ENCODE measurements at places on chromosomes 4 and X.
A peak's percentile ranks its signal among the peaks of the same experiment; 100 is the strongest.

DNA sequence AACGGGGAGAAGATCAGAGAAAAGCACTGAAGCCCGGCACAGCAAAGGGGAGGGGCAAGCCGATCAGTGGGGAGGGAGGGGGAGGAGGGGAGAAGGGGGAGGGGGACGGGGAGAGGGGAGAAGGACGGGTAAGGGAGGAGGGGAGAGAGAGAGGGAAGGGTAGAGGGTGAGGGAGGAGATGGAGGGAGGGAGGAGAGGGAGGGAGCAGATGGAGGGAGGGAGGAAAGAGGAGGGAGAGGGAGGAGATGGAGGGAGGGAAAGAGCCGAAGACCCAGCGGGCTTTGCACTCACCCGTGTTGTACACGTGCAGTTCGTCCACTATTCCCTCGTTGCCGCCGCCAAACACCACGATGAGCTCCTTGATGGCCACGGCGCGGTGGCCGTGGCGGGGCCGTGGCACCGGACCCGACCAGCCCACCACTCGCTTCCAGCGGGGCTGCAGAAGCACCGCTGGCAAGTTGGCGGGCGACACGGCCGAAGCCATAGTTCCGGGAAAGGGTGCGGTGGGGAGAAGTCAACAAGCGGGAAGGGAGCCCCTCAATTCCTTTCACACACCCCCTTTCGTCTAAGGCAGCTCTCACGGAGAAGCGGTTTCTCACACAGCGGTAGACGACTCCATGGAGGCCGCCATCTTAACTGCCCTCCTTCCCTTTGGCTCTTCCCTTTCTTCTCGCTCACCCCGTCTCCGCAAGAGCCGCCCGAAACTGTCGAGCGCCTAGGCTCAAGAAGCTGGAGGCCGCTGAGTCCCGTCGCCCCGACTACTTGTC, 1.1 kb downstream of the HCFC1 start:
- no peak for DNase-seq

DNA sequence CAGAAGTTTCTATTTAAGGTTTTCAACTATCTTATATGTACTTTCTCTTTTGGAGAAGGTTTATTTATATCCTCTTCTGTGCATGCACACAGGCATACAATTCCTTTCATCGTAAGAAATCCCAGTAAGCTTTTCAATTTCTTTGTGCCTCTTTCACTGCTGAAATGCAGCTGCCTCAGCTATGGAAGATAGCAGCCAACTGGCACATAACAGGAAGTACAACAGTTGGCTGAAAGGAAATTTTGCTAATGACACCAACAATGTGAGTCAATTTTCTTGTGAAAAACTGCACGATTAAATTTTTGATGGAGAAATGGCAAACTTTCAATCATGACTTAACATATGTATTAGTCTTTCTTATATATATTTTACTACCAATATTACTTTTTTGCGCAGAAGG, 74.5 kb upstream of the PAQR3 start:
- no peak for DNase-seq

- no peak for DNase-seq
Measured at GRCh38 chrX:133983974-133984845, 1.2 kb downstream of the GPC3 start.

DNA sequence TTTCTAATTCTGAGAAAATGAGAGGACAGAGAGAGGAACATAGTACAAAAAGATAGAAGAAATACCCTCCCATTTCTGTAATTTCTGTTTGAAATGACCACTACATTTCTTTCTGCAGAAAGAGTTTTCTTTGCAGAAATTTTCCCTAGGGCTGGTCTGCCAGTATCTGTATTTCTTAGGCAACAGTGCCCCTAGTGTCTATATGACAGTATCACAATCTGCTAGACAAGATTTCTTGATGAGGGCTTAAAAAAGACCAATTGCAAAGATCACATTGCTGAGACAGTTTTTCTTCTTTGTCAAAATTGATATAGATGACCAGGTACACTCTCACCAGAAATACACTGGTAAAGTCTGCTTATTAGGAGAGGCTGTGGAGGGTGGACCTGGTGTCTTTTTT, 81.0 kb upstream of the ZDHHC15 start:
- no peak for DNase-seq

DNA sequence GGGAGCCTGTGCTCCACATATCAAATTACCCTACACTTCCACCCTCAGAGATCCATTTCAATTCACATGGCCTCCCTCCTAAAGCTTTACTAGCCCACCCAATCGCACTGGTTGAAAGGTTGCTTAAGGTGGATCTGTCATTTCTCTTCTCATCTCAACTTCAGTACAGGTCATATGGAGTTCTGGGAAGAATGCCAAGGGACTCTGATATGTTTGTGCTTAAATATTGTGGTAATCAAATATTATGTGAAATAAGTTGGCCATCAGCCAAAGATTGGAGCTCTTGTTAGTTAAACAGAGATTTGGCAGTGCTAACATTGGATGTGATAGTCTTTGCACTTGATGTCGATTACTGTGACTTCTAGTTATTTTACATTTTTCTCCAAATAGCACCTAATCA, 20.5 kb downstream of the SEPTIN6 start:
- DNase-seq, result peak; percentile 96

DNA sequence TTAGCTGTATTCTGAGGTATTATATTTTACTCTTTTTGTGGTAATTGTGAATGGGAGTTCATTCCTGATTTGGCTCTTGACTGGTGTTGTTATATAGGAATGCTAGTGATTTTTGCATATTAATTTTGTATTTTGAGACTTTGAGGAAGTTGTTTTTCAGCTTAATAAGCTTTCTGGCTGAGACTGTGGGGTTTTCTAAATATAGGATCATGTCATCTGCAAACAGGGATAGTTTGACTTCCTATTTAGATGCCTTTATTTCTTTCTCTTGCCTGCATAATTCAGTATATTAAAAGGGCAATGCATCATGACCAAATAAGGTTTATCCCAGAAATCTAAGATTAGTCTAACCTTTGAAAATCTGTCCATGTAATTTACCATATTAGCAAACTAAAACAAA, 44.7 kb upstream of the EPGN start:
- no peak for DNase-seq

- no peak for DNase-seq
Measured at GRCh38 chr4:75902352-75902751, at the start of gene PPEF2. Gene PPEF2 (minus strand): TSS chr4:75902452. CDS start chr4:75896325, 6,127 bp downstream.

GRCh38 chr4:1180663-1181062, 8.3 kb upstream of the SPON2 start:
- no peak for DNase-seq

GRCh38 chrX:143733866-143734265, 13.3 kb upstream of the SPANXN2 start:
- no peak for DNase-seq

GRCh38 chr4:99506781-99507180, 4.0 kb upstream of the C4orf17 start:
- DNase-seq, result no peak

- DNase-seq, result no peak
Measured at GRCh38 chr4:39975488-39976089, 2.1 kb downstream of the PDS5A start.

- no peak for DNase-seq
Measured at GRCh38 chrX:11261260-11261659, 32.0 kb upstream of the AMELX start.

DNA sequence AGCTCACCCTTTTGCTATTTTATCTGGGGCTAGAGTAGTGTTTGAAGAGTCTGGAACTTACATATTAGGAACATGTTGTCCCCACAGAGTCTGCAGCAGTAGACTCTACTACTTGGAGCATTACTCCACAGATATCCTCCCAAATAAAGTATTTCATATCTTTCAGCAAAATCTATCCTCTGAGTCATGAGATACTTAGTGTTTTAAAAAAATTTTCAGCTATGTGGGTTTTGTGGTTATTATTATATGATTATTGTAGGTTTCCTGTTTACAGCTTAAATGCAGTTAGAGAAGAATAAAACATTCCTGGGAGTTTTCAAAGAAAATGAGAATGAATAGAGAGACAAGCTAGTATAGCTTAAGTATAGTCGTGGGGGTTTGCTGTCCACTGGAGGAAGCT, 30.9 kb downstream of the PAGE2 start:
- no peak for DNase-seq

GRCh38 chr4:187027272-187027671, 303.6 kb upstream of the FAT1 start:
- no peak for DNase-seq

DNA sequence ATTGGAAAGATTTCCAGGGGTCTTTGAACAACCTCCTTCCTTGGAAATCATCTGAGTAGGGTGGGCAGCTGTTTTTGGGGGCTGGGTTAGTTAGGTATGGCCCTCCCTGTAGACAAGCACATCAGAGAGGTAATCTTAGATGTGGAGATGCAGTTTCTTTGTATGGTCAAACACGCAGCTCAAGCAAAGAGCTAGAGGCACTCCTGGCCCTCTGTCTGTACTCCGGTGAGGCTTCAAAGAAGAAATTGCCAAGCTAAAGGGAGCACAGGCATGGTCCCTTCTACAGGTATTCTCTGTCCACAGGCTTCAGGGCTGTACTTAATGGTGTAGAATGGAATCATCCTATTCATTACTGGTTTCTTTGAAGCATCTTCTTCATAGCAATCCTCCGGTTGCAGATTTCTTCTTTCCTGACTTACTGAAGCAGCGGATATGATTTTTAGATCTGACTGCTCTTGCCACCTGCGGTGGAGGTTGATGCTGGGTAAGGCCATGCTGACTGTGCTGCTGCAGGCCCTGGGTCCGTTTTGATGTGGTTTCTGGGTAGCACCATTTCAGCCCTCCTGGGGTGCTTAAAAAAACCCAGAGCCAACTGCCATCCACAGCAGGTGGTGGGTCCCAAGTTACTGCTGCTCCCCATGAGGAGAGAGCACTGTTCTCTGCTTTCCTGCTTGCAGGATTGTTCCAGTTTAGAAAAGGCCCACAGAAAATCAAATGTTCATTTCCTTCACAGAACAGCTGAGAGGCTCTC, 318.9 kb upstream of the GATB start:
- no peak for DNase-seq

DNA sequence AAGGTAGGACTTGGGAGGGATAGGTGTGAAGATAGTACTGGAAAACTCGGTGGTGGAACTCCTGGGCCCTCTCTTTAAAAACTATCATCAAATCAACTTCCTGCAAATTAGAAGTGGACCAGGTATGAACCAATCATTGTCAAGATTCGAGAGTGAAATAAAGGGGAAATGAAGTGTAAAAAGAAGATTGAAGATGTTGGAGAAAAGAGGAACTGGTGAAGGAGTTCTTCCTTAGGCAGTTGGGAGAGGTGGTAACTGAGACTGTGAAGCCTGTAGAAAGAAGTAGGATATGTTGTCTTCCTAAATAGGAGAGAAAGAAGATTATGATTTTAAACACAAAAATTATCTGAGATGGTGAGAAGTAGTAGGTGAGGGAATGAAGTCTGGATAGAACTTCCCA, 212.2 kb downstream of the PPP1R2C start:
- no peak for DNase-seq
